Fibroblast of upper back skin (primary cell): ENCODE measurements at places on chromosomes 5 and 9.

DNA sequence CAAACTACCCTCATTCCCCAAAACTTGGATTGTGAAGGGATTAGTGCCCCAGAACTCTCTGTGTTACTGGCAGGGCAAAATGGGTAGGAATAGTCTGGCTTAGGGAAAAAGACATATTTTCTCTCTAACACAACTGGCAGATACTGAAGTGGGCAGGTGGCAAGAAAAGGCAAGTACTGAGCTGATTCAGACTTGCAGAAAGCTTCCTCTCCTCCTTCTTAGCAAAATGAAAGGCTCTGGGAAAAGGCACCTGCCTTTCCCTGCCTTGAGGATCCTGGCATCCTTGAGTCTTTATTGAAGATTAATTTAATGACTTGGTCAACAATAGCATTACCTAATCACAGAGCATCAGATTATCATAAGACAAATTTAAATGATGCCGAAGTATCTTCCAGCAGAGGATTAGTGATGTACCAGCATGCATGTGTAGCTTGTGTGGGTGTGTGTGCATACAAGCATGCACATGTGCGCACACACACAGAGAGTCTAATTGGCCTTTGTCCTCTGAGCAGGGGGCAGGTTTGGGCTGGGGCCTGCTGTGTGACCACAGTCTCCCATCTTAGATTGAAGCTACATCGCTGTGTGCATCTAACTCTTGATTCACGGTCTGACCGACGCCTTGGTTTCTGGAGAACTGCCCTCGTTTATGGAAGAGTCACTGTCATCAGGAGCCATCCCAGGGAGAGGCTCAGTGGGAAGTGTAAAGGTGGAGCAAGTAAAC lies 294.8 kb downstream of the AOPEP start:
- DNase-seq: no peak

DNA sequence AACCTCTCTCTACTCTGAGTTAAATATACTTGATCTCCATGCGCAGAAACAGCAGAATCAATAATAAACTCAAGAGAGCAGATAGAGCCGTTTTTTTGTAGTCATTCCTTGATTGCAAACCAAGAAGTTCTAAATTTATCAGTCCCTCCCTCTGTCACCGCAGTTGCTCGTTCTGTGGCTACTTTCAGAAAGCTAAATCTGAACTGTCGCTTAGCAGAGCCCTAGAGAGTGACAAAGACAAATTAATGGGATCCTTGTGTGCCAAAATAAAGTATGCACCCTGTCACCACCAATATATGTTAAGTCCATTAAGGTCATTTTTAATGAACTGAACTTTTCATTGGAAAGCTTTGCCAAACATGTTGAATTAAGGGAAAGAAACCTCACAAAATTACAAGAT lies 218.3 kb downstream of the ADAMTSL1 start:
- DNase-seq: no peak

GRCh38 chr9:108620767-108621166 lies 235.0 kb downstream of the ACTL7B start:
- DNase-seq: peak; percentile 34

DNA sequence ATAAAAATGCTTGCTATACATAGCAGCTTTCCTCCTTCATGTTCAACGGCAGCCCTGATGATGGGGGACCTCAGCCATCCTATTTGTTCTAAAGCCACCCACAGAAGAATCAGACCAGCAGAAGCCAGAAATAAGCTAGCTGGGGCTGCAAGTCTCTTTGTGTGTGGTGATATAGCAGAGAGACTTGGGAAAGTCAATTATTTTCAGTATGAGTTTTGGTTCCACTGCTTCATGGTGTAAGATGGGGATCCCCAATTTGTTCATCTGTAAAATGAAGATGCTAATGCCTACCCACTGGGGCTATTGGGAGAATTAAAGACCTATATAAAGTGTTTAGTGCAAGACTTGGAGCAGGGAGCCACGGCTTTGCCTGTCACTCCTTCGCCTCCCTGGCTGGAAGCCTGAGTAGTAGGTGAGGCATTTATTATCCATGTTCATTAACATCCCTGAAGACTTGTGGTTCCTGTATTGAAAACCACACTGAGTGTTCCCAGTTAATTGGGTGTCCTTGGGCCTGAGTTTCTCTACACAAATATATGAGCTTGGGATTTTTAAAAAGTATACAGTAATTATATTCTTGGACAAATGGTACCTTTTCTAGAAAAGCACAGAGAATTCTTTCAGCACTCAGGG lies 210.1 kb upstream of the SLC24A2 start:
- DNase-seq: peak; percentile 78
